ENCODE measurements at places on chromosomes 1 and 21.

DNA sequence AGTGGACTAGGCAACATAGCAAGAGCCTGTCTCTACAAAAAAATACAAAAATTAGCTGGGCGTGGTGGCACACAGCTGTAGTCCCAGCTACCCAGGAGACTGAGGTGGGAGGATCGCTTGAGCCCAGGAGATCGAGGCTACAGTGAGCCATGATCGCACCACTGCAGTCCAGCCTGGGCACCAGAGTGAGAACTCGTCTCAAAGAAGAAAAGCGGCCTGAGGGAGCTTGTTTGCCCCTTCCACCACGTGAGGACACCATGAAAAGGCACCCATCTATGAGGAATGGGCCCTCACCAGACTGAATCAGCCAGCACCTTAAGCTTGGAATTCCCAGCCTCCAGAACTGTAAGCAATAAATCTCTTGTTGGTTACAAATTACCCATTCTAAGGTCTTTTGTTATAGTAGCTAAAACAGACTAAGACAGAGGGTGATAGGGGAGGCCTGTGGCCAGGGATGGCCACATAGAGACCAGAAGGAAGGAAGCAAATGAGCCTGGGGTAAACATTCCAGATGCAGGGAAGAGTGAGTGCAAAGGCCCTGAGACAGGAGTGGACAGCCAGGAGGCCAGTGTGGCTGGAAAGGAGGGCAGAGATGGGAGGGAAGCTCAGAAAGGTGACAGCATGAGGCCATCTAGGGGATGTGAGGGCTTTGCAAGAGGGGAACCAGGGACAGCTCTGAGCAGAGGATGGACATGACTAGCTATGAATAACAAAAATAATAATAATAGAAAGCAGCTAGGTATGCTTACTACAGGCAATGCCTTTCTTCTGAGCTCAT is 120.1 kb downstream of the MATN1 start:
- no peak for DNase-seq

DNA sequence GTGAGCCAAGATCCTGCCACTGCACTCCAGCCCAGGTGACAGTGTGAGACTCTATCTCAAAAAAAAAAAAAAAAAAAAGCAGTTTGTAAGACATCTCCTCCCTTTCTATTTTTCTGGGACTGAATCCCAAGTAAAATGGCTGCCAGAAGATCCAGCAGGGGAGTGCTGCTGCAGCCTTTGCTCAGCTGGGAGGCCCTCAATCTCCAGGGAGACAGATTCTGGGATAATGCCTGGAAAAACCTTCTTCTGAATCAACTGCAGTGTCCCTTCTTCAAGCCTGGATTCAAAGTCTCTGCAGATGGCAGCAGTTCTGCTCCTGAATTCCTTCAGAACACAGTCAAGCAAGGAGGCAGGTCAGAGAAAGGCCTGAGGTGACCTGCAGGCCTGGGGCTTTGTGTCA is 191.0 kb upstream of the NRIP1 start:
- DNase-seq = no peak

- DNase-seq = no peak
Observed at GRCh38 chr1:96130432-96130831, 591.2 kb upstream of the PTBP2 start.

GRCh38 chr1:204338360-204338759 is 21.4 kb downstream of the PLEKHA6 start:
- DNase-seq = no peak

DNA sequence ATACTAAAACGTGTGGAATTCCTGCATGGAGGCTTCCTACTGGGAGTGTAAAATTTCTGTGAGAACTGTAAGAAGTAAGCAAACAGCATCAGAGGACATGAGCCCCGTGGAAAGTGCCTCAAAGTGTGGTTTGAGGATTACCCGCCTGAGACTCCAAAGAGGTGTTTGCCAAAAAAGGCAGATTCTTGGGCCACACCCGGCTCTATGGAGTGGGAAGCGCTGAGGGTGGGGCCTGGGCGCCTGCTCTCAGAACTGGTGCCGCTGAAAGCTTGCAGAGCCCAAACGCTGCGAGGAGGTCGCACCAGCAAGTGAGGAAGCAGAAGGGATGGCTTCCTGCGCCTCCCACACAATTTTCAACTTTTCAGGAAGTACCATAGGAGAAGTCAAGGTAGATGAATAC is 43.0 kb upstream of the PSEN2 start:
- no peak for DNase-seq

GRCh38 chr1:228830954-228831481 is 95.7 kb downstream of the RHOU start:
- DNase-seq = no peak

- DNase-seq = no peak
Observed at GRCh38 chr1:225410036-225410435, 17.8 kb downstream of the LBR start.

DNA sequence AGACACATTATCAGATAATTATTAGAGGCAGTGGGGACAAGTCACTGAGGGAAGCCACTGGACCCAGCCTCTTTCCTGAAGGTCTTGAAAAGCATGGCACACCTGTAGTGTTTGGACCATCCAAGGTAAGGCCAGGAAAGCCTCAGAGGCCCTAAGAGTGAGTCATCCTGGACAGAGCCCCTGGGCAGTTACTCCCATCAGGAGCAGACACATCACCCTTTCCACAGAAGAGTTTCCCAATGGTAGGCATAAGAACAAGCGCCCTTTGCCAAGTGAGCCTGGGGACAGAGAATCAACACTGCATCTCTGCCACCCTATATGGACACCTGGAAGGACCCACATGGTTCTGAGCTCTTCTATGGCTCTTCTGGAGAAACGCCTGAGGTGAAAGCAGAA is 136.0 kb downstream of the PLXNA2 start:
- DNase-seq = no peak

DNA sequence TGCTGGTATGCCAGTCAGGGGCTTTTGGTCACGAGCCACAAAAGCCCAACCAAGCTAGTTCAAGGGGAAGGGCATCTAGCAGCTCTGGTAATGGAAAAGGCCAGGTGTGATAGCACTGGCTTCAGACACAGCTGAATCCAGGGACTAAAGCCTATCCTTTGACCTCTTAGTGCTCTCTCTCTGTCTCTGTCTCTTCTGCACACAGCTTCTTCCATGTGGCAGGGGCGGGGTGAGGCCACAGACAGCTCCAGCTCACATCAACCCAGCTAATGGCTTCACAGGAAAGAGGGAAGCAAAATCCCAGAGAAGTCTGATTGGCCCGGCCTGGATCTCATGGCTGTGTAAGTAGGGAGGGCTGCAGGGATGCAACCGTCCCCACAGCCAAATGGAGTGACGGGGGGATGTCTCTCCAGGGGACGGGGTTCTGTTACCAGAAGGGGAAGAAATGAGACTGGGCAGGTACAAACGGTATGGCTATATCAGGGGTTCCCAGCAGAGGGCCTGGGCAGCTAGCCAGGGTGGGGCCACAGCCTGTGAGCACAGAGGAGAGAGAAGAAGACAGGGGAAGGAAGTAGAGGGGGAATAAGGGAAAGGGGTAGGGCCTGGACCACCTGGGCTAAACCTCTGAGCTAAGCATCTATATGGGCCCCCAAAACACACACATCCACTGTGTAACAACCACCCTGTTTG is 42.4 kb downstream of the FBXO2 start:
- DNase-seq = no peak

GRCh38 chr1:223227031-223227430 is 84.0 kb upstream of the TLR5 start:
- DNase-seq = peak; percentile 51

- no peak for DNase-seq
Observed at GRCh38 chr1:44047131-44047530, 15.9 kb upstream of the SLC6A9 start.

- DNase-seq = no peak
Observed at GRCh38 chr1:230536641-230537155, 105.6 kb upstream of the COG2 start.

- no peak for DNase-seq
Observed at GRCh38 chr21:43609501-43610340, 49.6 kb downstream of the HSF2BP start.

DNA sequence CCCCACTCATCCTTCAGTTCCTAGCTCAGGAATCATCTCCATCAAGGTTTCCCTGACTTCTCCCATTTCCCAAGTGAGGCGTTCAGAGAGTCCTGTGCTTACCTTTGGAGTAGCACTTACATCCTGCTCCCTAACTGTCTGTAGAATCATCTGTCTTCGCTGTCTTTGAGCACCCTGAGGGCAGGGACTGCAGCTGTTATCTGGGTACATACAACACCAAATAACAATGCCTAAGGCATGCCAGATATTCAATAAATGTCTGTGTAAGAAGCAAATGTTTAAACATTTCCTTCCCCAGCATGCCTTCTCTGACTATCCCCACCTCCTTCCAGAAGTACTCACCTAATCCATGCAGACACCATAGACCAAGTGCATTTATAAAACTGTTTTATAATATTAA is 65.4 kb downstream of the JAK1 start:
- no peak for DNase-seq

- no peak for DNase-seq
Observed at GRCh38 chr21:41368735-41369104, 6.9 kb downstream of the MX2 start.

DNA sequence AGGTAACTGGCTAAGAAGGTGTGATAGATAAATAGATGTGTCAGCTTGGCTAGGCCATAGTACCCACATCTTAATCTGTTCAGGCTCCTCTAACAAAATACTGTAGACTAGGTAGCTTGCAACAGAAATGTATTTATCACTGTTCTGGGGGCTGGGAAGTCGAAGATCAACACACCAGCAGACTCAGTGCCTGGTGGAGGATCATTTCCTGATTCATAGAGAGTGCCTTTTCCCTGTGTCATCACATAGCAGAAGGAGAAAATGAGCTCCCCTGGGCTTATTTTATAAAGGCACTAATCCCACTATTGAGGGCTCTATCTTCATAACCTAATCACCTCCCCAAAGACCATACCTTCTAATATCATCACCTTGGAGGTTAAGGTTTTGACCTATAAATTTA is 532.7 kb upstream of the OLFM3 start:
- no peak for DNase-seq

GRCh38 chr1:24556414-24556795 is 518 bp downstream of the NCMAP start:
- no peak for DNase-seq

GRCh38 chr1:229621663-229622062 is 4.3 kb downstream of the TAF5L start:
- DNase-seq = no peak

- DNase-seq = no peak
Observed at GRCh38 chr1:204266504-204267034, 52.8 kb upstream of the GOLT1A start.

GRCh38 chr1:180195401-180195800 is 34.7 kb upstream of the LHX4 start:
- no peak for DNase-seq
